ENCODE measurements at places on chromosomes 4 and X.

GRCh38 chr4:112513971-112514646 lies 1.9 kb downstream of the NEUROG2 start:
- DNase-seq: no peak

- DNase-seq: no peak
Observed at GRCh38 chr4:153564630-153565525, 98.7 kb downstream of the TMEM131L start.

GRCh38 chr4:121009578-121010478 lies 62.5 kb downstream of the NDNF start:
- no peak for DNase-seq

GRCh38 chr4:175252642-175253041 lies 334.5 kb downstream of the ADAM29 start:
- DNase-seq: no peak

DNA sequence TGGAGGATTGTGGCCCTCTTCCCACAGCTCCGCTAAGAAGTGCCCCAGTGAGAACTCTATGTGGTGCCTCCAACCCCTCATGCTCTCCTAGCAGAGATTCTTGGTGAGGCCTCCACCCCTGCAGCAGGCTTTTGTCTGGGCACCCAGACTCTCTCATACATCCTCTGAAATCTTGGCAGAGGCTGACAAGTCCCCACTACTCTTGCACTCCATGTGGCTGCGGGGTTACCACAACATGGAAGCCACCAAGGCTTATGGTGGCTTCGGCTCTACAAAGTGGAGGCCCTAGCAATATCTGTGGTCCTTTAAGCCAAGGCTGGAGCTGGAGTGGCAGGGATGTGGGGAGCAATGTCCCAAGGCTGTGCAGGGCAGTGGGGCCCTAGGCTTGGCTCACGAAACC lies 255.2 kb downstream of the COX7B2 start:
- no peak for DNase-seq

DNA sequence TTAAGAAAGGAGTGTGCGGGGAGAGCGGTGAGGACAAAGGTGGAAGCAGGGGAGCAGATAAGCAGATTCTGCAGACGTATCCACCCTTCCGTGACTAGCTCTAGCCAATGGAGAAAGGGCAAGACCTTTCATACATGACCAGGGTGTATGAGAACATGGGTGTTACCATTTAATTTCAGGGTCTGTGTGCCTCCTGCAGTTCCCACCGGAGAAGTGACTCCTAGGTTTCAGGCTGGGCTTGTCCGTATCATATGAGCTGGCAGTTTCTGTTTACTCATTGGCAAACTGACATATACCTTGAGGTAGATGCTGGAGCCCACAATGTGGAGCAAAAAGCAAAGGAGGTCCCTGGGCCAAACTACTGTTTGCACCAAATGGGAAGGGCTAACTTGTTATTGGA lies 6.8 kb downstream of the RBM47 start:
- DNase-seq: no peak

- DNase-seq: no peak
Observed at GRCh38 chr4:37732526-37733186, 46.5 kb upstream of the RELL1 start.

GRCh38 chr4:25485104-25485503 lies 108.0 kb downstream of the ANAPC4 start:
- no peak for DNase-seq

GRCh38 chrX:18894156-18894555 lies 89.8 kb downstream of the PHKA2 start:
- no peak for DNase-seq
